Neural crest cell (in vitro differentiated cells): ENCODE measurements at places on chromosomes 3 and 15.
A peak's percentile ranks its signal among the peaks of the same experiment; 100 is the strongest.

DNA sequence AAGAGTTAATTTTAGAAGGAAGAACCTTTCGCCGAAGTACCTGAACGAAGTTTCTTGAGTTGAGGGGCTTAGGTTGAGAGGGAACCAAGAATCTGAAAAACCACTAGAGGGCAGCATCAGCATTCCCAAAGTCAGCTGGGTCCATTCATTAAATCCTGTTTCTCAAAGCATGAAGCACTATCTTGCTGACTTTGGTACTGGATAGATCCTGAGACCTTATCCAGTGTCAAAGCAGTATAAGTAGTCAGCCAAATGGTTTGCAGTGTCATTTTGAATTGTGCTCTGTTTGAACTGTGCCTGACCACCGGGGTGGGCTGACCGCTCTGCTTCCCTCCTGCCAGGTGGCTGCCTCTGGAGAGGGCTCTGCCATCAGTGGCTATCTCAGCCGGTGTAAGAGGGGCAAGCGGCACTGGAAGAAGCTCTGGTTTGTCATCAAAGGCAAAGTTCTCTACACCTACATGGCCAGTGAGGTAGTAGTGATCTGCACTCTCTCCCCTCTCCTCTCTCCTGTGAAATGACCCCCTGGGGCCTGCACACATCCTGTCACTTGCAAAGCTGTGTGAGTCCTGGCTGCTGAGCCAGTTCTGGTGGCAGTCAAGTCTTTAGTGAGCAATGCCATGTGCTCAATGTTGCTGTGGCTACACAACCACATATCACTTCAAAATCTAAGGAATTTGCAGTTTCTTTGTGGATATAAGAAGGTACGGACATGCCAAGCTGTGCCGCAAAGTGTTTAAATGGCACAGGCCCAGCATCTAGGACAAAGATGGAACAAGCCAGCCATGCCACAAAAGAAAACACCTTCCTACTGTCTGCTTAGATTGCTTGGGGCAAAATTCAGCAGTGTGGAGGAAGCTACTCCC, 21.4 kb upstream of the NR2C2 start:
- peak; percentile 38 for DNase-seq
- H3K27ac ChIP-seq: no peak overlapping the region
- no peaks in the 10 kb centered on the region for H3K4me1 ChIP-seq
- H3K27me3 ChIP-seq: peaks cover 4% of the 10 kb centered on the region
- H3K4me3 ChIP-seq: no peak overlapping the region
- H3K36me3 ChIP-seq: no peaks in the 10 kb centered on the region

GRCh38 chr3:46931631-46932331, 44.8 kb downstream of the CCDC12 start:
- no peaks in the 10 kb centered on the region for H3K27me3 ChIP-seq
- H3K36me3 ChIP-seq: peaks cover 6% of the 10 kb centered on the region
- no peak overlapping the region for H3K4me3 ChIP-seq
- DNase-seq: no peak
- H3K4me1 ChIP-seq: peaks cover 22% of the 10 kb centered on the region

DNA sequence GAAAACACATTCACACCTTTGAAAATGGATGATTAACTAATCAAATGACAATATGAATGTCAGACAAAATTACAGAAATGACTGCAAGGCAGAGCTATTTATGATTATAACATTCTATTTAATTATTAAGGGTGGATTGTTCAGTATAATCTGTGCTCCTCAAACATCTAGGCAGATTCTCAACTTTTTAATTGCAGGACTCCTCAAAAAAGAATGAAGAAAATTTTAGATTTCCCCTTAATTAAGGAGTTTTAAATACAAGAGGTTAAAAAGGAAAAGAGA, 22.6 kb upstream of the CMC1 start:
- no peak overlapping the region for H3K27ac ChIP-seq
- no peak for DNase-seq
- H3K27me3 ChIP-seq: no peaks in the 10 kb centered on the region
- H3K4me1 ChIP-seq: no peaks in the 10 kb centered on the region
- no peak overlapping the region for H3K4me3 ChIP-seq

DNA sequence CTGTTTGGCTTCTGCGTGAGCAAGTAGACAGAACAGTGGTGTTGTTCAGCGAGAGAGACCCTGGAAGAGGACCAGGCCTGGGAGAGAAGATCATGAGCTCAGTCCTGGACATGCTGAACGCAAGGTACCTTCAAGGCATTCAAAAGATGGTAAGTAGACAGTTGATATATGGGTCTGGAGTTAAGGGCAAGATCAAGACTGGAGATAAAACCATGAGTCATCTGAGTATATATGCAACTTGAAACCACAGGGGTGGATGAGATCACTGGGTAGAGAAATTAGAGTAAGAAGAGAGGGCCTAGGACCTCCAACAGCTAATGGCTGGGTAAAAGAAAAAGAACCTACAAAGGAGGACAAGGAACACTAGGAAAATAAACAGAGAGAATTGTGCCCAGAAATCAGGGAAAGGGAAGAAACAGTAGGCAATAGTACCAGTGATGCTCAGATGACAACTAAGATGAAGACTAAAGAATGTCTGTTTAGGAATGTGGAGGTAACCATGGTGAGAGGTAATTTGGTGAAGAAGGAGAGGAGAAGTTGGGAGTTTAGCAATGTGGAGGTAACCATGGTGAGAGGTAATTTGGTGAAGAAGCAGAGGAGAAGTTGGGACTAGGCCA, 343.2 kb upstream of the ADAMTS9 start:
- H3K4me1 ChIP-seq: no peaks in the 10 kb centered on the region
- no peaks in the 10 kb centered on the region for H3K36me3 ChIP-seq
- no peak overlapping the region for H3K27ac ChIP-seq
- no peak overlapping the region for H3K4me3 ChIP-seq
- DNase-seq: no peak

- H3K36me3 ChIP-seq: no peaks in the 10 kb centered on the region
- no peaks in the 10 kb centered on the region for H3K27me3 ChIP-seq
- no peak overlapping the region for H3K27ac ChIP-seq
These were observed 47.5 kb downstream of the CHL1 start for GRCh38 chr3:244041-244440.

GRCh38 chr15:70259640-70260508, 162.2 kb upstream of the TLE3 start:
- H3K27ac ChIP-seq: no peak overlapping the region
- peaks cover 32% of the 10 kb centered on the region for H3K4me1 ChIP-seq
- no peak overlapping the region for H3K4me3 ChIP-seq
- H3K36me3 ChIP-seq: no peaks in the 10 kb centered on the region
- DNase-seq: no peak

- no peak overlapping the region for H3K4me3 ChIP-seq
- no peaks in the 10 kb centered on the region for H3K27me3 ChIP-seq
- no peak overlapping the region for H3K27ac ChIP-seq
- DNase-seq: peak; percentile 70
These were observed 26.2 kb downstream of the POLR2M start for GRCh38 chr15:57732526-57733331.

GRCh38 chr3:10944866-10945265, 47.7 kb upstream of the SLC6A1 start:
- no peak for DNase-seq
- H3K36me3 ChIP-seq: no peaks in the 10 kb centered on the region
- peaks cover 25% of the 10 kb centered on the region for H3K4me1 ChIP-seq
- no peaks in the 10 kb centered on the region for H3K27me3 ChIP-seq
- H3K4me3 ChIP-seq: no peak overlapping the region

DNA sequence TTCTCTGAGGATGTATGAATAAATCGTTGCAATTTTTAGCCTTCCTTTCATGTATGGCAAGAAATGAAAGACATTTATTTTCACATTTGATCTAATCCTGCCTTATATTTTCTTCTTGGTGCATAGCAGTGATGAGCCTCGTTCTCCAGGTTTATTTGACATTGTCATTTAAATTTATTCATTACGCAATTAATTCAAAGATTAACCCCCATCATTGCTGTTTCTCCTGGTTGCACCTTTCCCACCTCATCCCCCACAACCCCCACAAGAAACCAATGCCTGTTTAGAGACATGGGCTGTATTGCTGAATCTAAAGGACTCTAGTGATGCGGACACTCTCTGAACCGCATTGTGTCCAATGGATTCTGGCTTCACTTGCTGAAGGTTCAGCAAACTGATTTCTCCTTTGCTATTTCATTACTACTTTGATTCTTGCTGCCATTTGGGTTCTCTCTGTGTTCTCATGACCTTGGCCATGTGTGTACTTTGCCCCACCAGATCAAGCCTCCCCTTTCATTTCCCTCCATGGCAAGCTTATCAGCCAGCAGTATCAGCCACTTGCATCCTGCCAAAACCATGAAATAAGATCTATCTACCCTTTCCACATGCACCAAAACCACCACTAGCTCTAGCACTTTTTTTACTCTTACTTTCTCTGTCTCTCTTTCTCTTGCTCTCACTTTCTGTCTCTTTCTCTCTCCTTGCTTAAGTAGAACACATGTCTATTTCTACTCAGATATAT, 382.7 kb downstream of the GBE1 start:
- H3K27me3 ChIP-seq: no peaks in the 10 kb centered on the region
- H3K4me1 ChIP-seq: peaks cover 11% of the 10 kb centered on the region
- no peaks in the 10 kb centered on the region for H3K36me3 ChIP-seq
- no peak for DNase-seq

GRCh38 chr15:99732751-99733267, 428 bp downstream of the LYSMD4 start:
- H3K27ac ChIP-seq: peak overlapping the region; percentile 43
- H3K36me3 ChIP-seq: peaks cover 2% of the 10 kb centered on the region
- peaks cover 16% of the 10 kb centered on the region for H3K4me1 ChIP-seq
- H3K4me3 ChIP-seq: peak overlapping the region; percentile 90
- no peak for DNase-seq

GRCh38 chr3:51269466-51269865, 115.6 kb upstream of the MANF start:
- no peaks in the 10 kb centered on the region for H3K27me3 ChIP-seq
- H3K4me1 ChIP-seq: peaks cover 22% of the 10 kb centered on the region
- H3K36me3 ChIP-seq: peaks cover 7% of the 10 kb centered on the region

- H3K27me3 ChIP-seq: no peaks in the 10 kb centered on the region
- no peak overlapping the region for H3K27ac ChIP-seq
- H3K4me3 ChIP-seq: no peak overlapping the region
- peaks cover 12% of the 10 kb centered on the region for H3K36me3 ChIP-seq
- DNase-seq: no peak
These were observed 26.8 kb downstream of the ARIH2 start for GRCh38 chr3:48945432-48945831.

DNA sequence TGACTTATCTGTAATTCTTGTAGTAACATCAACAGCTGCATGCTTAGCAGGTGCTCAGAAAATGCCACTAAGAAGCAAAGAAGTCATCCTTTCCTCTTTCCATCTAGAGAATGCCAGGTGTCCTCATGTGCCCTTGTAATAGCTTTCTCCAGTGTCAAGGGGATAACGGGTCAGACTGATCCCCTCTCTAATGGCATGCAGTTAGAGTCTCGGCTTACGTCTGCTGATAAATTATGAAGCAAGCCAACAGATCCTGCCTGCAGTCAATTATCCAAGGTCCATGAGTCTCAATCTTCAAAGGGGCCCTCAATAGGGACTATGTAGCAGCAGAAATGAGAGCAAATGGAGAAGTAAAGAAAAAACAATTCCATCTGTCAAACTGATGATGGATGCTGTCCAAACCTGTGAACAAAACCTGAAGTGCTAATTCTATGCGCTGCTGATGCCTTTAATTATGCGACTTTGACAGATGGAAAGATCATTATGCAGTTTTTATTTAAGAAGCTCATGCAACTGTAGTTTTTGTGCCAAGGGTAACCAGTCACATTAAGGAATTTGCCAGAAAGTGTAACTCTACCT, 162.8 kb upstream of the PEX5L start:
- H3K4me3 ChIP-seq: no peak overlapping the region
- H3K27ac ChIP-seq: no peak overlapping the region
- DNase-seq: no peak
- H3K27me3 ChIP-seq: no peaks in the 10 kb centered on the region
- no peaks in the 10 kb centered on the region for H3K4me1 ChIP-seq

DNA sequence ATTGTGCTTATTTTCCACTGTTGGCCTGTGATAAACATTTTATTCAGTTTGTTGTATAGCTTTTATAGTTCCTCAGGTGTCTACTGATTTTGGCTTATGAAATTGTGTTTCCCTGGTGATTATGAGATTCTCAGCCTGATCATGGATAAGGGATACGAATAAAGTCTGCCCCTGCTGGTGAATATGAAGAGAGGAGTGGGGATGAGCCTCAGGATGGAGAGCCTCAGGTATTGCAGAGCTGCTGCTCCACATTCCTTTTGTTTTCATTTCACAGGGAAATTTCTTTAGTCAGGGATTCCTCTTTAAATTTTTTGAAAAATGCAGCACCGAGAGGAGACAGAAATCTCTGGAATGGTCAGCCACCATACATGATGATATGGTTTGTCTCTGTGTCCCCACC, 14.7 kb upstream of the RAB6B start:
- H3K27me3 ChIP-seq: peaks cover 2% of the 10 kb centered on the region
- DNase-seq: no peak
- H3K36me3 ChIP-seq: no peaks in the 10 kb centered on the region

DNA sequence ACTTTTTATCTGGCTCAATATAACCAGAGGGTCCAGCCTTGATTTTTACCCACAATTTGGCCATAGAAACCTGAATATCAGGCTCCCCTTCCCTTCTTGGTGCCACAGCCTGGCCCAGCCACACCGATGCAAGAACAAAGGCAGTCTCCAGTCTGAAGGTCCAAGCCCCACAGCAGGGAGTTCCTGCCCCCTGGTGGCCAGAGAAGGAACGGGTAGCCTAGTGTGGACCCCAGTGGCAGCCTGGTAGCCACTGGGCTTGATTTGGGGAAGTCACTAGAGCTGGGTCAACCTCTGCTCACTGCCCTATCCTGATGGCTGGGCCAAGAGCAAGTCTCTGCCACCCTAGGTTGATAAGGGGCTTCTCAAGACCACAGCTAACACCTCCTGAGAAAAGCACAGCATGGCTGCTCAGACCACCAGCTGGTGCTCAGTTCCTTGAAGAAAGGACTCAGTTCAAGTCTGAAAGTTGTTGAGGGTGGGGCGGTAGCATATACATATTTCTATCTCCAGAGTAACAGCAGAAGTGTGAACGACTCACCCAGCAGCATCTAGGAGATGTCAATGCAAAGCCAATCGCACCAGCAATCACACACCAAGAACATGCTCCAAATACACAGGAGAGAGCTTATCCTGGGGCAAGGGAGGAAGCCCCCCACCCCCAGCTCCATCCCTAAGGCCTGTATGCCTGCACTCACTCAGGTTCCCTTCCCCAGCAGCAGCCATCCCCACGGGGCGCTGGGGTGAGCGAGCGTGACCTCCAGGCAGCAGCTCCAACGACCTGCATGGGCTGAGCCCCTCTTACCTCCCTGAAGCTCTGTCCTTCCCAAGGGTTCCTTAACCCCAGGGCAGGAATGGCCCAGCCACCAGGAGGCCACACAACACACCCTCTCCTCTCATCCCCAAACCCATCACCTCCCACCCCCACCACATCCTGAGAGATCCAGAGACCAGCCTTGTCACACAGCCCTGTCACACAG, 7.6 kb downstream of the PFKFB4 start:
- H3K36me3 ChIP-seq: peaks cover 3% of the 10 kb centered on the region
- H3K27me3 ChIP-seq: no peaks in the 10 kb centered on the region
- H3K27ac ChIP-seq: peak overlapping the region; percentile 93
- no peak overlapping the region for H3K4me3 ChIP-seq
- DNase-seq: peak; percentile 86

GRCh38 chr15:74262151-74262550, 26.0 kb downstream of the CCDC33 start:
- peaks cover 39% of the 10 kb centered on the region for H3K4me1 ChIP-seq
- no peaks in the 10 kb centered on the region for H3K27me3 ChIP-seq
- no peak for DNase-seq
- no peak overlapping the region for H3K27ac ChIP-seq
- H3K36me3 ChIP-seq: no peaks in the 10 kb centered on the region

GRCh38 chr3:18445401-18446148, 20.4 kb upstream of the SATB1 start:
- no peaks in the 10 kb centered on the region for H3K36me3 ChIP-seq
- H3K27ac ChIP-seq: no peak overlapping the region
- no peak for DNase-seq
- H3K4me3 ChIP-seq: peak overlapping the region; percentile 94

GRCh38 chr3:172591876-172592771, 68.9 kb upstream of the TNFSF10 start:
- no peaks in the 10 kb centered on the region for H3K4me1 ChIP-seq
- no peak overlapping the region for H3K4me3 ChIP-seq
- H3K27me3 ChIP-seq: no peaks in the 10 kb centered on the region
